ENCODE measurements at places on chromosomes 5 and 9.
A peak's percentile ranks its signal among the peaks of the same experiment; 100 is the strongest.

GRCh38 chr9:94945197-94946144 is 219.0 kb downstream of the AOPEP start:
- peak; percentile 68 for DNase-seq

GRCh38 chr5:32522429-32523143 is 62.8 kb upstream of the SUB1 start:
- no peak for DNase-seq

- no peak for DNase-seq
These were observed 3.8 kb downstream of the RANBP17 start for GRCh38 chr5:170865622-170866021.

DNA sequence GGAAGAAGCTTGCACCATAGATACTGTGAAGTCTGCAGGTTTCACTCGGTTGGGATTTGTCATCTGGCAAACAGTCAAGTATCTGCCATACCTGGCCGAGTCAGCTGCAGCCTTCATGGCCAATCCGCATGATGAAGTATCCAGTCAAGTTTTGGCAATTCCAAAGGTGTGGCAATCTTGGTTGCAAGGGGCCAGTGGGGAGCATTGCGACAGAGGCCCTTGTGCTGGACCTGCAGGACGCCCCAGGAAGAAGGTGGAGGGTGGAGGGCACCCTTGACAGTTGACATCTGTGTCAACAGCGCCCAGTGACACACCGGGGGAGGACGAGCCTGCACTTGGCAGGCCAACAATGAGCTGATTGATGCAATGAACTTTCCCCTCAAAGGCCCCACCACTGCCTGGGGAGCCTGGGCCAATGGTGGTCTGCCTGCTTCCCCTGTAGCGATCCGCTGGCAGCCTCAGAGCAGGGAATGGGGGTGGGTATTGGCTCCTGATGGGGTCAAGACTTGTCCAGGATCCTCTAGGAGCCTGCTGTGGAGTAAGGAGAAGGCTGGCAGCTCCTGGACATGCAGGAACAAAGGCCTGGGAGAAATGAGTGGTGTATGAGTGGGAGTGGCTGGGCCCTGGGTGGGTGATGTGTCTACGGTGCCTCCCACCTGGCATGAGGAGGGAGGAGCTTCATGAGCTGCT is 122.8 kb upstream of the PITX1 start:
- DNase-seq = no peak

- DNase-seq = no peak
These were observed 8.7 kb downstream of the SETD9 start for GRCh38 chr5:56918054-56918453.

GRCh38 chr9:18791074-18791473 is 241.9 kb downstream of the SAXO1 start:
- no peak for DNase-seq

GRCh38 chr9:90890146-90890810 is 88.7 kb downstream of the SYK start:
- DNase-seq = no peak

DNA sequence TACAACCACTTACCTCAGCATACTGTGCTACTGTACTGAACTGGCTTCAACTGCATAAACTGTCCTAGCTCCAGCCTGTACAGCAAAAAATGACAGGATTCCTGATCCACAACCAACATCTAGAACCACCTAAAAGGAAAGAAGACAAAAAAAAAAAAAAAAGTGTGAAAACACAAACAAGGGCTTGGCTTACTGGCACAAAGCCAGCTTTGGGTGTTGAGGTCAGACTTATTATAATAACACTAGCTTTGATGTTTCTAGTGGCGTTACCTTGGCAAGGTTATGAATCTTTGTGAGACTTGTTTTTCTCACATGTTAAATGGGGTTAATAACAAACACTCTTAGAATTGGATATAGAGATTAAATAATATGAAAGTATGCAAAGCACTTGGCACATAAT is 148.5 kb upstream of the PUM3 start:
- no peak for DNase-seq

DNA sequence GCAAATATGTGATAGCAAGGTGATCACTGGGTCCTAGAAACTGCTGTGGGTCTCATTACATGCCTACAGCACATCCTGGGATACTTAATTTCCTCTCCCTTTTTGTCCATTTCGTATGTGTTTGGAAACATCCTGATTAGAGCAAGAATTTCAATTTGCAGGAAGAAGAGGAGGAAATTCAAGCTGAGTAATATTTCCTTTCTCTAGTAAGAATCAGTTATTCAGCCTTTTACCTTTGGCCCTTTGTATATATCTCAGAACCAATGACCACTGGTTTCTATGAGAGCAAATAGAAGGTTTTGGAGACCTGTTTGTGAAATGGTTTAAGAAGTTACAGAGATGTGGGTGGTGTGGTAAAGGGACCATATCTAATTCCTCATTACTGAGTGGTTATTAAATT is 171.6 kb downstream of the RMI1 start:
- DNase-seq = no peak

- DNase-seq = no peak
These were observed 36.3 kb downstream of the MSX2 start for GRCh38 chr5:174760721-174761120.

- no peak for DNase-seq
These were observed 1.5 kb upstream of the SLC6A3 start for GRCh38 chr5:1446602-1447343.

GRCh38 chr5:56053363-56053762 is 58.6 kb upstream of the IL6ST start:
- DNase-seq = no peak

DNA sequence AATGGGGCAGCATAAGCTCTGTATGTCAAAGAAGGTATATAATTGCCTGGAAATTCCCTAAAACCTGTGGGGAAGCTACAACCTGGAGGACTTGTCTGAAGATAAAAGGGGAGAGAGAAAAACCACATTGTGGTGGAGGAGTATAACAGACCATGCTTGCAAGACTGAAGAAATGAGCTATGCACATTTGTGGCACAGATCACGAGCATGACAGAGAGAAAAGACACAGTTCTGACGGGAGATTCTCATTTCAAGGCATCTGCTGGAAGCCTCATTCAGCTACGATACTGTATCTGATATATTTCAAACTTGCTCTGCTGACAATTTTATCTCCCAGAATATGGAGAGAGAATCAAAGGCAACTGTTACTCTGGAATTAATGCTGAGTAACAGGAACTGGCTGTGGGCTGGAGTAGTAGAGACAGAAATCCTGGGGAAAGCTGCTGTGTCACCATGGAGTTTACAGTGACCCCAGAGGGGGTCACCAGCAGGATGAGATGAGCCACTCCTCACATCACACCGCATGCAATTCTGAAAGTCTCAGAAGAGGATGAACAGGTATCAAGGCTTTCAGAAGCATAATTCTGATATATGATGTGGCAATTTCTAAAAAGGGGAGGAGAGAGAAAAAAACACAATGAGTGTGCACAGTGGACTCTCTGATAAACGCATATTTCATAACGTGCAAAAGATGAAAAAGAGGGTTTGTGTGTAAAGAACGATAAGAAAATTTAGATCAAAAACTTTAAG is 528.8 kb downstream of the IRX1 start:
- no peak for DNase-seq

DNA sequence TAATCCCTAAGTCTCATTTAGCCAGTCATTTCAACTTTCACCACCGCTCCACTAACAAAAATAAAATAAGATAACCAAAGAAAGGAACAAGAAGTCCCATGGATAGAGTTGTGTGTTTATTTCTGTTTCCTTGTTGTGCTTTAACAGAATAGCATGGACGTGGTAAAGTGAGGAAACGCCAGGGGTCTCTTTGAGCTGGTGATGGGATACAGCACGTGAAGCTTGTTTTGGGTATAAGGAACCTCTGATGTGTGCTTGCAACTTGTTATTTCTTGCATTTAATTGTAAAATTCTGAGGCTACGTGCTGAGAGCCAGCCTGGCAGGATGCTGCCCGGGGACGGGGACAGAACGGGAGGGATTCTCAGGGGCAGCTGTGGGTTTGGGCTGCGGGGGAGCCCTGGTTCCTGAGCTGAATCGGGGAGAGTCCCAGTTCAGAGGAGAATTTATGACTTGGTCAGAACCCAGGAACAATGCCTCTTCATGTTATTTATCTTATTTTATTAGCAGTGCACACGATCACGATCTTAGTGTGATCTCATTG is 63.4 kb downstream of the ANKRD33B start:
- DNase-seq = no peak

DNA sequence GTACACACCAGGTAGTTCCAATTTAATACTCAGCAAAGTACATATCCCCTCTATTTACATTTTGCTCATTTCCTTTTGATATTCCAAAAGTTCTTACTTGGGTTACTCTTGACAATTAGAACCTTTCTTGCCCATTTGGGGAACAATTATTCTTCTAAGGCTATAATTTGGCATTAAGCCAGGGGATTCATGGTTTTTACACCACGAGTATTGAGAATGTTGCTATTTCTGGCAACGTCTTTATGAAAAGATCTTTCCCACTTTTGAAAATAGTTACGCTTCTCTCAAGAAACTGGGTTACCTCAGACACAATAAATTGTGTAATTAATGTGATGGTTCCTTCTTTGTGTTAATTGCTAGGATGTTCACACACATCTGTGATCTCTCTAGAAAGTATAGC is 11.5 kb upstream of the CAAP1 start:
- DNase-seq = no peak

DNA sequence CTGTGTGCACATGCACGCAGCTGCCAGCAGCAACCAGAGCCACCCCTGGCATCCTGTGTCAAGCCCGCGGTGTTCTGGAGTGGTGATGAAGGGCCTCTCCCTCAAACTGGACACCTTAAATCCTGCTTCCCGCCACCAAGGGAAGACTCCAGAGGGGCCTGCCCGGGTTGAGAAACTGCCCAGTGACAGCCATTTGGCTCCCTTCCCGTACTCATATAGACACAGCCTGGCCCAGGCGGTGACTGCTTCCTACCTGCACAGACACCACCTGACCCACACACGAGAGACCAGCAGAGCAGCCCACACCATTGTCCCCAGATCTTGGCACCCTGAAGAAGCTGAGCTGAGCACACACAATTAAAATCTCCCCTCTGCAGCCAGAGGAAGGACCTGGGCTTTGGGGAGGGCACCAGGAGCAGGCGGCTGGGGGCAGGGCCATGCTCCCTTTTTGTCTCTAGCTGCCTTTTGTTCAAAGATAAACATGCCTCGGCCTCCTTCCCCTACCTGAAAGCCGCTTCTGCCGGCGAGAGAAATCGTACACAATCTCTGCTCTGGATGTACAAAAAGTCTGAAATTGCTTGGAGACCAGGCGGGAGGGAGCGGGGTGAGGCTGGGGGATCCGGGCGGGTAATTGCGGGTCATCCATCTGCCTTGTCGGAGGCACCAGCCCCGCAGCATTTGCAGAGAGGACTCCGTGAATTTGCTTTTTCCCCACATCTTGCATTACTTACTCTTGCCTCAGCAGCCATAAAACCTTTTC is 78.4 kb downstream of the TSPAN17 start:
- no peak for DNase-seq

DNA sequence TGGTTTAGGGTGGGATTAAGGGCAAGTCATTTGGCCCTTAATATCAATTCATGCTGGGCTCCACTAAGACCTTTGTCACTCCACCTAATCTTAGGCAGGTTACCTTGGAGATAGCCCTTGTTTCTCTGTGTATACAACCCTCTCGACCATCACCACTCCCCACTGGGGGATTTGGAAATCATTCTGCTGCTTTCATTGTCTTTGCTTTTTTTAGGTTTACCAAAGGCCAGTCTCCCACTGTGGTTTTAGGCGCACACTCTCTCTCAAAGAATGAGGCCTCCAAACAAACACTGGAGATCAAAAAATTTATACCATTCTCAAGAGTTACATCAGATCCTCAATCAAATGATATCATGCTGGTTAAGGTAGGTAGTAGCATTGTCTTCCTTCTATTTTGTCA is 6.2 kb downstream of the GZMK start:
- no peak for DNase-seq

DNA sequence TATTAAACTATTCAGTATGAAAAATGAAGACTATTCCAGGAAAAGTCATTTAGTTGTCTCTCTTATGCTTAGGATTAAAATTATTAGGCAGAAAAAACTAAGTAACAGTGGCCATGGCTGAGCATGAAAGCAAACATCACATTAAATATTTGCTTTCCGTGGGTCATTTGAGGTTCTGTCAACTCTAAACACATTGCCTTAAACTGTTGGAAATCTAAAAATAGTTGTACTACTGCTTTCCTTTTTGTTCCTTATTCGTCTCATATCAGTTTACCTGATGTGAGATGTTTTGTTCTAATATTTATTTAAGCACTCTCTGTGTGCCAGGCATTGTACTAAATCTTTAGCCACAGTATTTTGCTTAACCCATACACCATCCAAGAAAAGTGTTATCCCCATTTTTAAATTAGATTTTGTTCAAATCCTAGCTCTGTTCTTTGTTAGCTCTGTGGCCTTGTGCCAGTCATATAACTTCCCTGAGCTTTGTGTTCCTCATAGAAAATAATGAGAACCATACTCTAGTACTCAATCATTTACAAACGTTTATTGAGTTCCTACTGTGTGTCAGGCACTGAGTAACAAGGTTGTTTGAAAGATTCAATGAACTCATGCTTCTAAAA is 18.7 kb upstream of the ZNF608 start:
- DNase-seq = no peak

DNA sequence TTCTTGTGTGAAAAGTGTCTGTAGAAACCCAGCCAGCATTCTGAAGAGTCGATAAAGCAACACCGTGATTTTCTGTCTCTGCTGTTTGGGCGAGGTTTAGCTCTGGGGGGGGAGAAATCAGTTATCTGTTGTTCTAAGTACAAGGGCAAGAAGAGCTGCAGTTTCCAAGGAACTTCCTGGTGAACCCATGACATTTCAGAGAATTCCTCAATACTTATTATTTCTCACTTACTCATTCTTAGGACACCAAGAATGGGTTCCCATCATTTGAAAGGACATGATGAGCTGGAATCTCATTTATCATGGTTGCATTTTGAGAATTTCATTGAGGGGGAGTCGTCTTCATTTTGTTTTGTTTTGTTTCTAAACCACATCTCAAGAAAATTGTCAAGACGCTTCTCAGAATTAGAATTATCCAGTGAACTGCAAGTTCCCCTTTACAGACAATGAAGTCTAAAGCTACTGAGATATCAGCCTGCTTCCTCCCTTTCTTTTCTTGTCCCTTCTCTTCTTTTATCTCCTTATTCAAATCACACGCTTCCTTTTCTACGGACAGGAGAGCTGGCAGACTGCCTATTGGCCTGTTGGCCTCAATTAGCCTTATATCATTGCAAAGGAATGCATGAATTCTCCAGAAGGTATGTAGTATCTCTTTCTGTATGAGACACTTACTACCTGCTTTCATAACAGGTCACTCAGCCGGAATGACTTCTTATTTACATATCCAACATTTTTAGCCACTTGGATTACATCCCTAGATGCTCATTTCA is 53.7 kb downstream of the ZNF462 start:
- no peak for DNase-seq

- no peak for DNase-seq
These were observed 79.8 kb downstream of the MAT2B start for GRCh38 chr5:163585206-163585605.

Data from NCI-H1694 (cell line).